ENCODE measurements at places on chromosomes 12 and 14.
A peak's percentile ranks its signal among the peaks of the same experiment; 100 is the strongest.

DNA sequence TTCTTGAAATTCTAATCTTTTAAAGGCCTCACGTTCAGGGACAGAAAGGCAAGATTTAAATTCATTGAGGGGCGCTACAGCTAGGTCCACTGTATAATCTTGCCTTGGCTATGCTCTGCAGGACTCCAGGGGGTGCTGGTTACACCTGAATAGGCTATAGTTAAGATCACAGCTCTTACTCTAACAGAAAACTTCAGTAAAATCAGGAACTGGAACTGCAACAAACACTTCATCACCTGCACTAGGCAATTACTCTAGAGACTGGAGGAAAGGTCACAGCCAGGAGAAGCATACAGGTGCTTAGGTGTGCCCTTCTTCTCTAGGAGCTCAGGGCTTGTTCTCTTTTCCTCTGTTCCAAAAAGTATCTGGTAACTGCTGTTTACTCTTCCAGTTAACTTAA, 20.9 kb downstream of the SLCO1C1 start:
- DNase-seq: no peak

DNA sequence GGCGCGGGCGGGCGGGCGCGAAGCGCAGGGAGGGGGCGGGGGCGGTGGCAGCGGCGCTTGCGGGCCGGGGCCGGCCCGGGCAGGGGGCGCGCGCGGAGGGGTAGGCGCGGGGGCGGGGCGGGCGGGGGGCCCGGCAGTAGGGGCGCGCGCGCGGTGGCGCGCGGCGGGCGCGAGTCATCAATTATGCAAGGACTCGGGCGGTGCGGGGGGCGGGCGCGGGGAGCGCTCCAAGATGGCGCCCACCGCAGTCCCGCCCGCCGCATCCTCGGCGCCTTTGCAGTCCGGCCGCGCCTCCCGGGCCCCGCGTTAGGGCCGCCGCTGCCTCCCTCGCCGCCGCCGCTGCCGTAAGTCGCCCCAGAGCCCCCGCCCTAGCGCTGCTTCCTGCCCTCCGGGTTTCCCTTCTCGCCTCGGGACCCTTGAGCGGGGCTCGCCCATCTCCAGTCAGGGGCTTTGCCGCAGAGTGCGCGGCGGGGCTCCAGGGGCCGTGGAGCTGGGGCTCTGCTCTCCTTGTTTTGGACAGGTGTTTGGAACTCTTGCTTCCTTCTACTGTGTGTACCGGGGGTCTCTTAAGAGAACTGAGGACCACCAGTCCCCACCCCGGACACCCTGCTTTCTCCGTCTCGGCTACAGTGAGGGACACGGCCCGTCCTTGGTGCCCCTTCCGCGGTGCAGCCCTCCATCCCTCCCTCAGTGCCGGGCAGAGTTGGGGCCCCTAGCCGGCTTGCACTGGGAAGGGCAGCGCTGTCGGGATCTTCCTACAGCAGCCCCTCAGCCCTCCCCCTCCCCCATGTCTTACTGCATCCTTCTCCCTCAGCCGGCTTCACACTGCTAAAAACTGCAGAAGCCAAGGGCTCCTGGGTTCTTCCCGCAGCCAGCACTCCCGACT, at the start of gene SCN8A:
Gene SCN8A (plus strand): TSS at position 218 of the 886 bp plus-strand sequence. CDS start 71,585 bp downstream, outside the sequence.
- peak; percentile 49 for DNase-seq

DNA sequence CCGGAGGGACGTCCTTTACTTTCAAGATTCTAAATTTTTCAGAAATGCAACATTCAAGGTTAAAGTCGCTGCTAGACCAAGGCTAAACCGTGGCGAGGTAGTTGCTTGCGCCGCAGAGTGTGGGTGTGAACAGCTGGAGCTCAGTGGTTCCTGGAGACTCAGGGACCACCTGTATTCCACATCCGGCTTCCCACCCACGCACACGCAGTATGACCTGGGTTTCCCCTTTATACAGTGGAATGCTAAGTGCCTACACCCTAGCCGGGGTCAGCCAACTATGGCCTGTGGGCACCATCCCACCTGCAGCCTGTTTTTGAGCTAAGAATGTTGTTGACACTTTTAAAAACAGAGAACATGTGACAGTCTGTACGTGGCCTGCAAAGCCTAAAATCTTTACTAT, 42.9 kb upstream of the TESC start:
- no peak for DNase-seq

- DNase-seq: no peak
These were observed 35.9 kb downstream of the CD9 start for GRCh38 chr12:6235906-6236640.

DNA sequence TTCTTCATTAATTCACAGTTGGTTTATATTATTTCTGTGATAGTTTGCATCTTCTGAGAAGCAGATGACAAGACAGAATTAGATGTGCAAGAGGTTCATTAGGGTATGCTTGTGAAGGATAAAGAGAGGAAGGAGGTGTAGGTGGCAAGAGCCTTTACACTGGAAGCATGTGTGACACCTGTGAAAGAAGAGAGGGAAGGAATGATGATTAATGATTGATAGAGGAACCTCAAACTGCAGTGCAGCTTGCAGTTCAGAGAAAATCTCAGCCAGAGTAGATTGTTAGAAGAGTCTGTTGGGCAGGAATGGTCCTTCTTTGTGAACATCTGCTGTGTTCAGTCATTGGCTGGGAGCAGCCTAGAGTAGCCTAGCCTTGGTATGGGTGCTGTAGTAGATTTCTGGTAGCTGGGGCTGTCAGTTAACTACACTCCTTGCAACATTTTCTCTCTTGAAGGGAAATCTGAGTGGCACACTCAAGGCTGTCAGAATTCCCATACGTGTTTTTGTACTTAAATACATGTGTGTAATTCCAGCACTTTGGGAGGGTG, 9.0 kb downstream of the RCOR1 start:
- DNase-seq: no peak
